Stimulated activated CD8-positive, alpha-beta memory T cell treated with anti-CD3 and anti-CD28 coated beads, Interleukin-2, amount 100 ng/mL, for 1 hour (primary cell): ENCODE measurements at places on chromosomes 16 and 17.

GRCh38 chr16:67431775-67432505 is 1.0 kb downstream of the HSD11B2 start:
- DNase-seq = no peak

- no peak for DNase-seq
Observed at GRCh38 chr17:37671028-37671823, 28.0 kb upstream of the DDX52 start.

DNA sequence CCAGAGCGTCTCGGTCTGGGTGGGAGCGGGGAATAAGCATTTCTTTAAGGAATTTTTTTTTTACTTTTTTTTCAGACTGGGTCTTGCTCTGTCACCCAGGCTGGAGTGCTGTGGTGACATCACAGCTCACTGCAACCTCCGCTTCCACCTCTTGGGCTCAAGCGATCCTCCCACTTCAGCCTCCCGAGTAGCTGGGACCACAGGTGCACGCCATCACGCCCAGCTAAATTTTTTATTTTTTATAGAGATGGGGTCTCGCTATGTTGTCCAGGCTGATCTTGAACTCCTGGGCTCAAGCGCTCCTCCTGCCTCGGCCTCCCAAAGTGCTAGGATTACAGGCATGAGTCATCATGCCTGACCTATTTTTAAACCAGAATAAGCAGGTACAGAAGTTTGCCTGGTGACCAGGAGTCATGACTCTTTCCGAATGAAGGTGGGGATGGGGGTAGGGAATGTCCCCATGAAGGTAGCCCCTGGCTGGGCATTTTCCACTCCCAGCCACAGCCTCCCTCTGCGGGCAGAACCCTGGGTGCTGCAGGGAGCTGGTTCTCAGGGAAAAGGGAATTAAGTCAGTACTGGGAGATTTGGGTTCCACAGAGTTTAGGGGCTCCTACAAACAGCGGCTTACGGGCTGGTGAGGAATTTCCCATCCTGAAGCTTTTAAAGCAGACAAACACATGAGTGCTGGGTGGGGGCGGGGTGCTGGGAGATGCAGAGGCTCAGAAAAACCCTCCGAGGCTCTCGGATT is 48.3 kb downstream of the TBC1D16 start:
- DNase-seq = no peak

DNA sequence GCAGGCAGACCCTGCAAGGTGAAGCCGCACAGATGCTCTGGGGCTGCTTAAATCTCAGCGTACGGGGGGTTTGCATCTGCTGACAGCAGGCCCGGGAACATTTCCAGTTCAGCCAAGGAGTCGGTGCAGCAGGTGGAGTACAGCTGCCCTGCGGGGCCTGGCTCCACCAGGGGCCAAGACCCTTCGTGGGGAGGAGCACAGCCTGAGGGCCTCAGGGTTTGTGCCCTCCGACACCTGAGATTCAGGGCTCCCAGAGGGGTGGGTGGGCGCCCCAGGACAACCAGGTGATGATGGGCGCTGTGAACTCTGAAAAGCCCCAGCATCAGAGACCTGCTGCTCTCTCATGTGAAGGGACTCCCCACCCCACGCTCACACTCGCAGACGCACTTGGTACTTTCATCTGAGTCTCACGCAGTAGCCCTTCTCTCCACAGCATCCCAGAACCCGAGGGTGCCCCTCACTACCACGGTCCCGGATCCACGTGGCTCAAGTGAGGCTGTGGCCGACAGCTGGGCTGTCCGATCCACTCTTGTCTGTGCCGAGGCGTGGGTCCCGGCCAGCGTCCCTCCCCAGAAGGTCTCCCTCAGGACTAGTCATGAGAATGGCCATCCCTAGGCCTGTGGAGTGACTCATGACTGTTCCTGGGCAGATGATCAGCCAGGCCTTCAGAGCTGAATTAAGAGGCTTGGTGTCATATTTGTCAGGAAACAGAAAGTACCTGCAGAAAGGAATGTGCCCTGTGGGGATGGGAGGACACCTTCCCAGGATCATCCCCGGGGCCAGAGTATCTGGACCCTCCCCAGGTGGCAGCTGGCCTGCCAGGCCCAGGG is 29.6 kb downstream of the ACSF3 start:
- no peak for DNase-seq

DNA sequence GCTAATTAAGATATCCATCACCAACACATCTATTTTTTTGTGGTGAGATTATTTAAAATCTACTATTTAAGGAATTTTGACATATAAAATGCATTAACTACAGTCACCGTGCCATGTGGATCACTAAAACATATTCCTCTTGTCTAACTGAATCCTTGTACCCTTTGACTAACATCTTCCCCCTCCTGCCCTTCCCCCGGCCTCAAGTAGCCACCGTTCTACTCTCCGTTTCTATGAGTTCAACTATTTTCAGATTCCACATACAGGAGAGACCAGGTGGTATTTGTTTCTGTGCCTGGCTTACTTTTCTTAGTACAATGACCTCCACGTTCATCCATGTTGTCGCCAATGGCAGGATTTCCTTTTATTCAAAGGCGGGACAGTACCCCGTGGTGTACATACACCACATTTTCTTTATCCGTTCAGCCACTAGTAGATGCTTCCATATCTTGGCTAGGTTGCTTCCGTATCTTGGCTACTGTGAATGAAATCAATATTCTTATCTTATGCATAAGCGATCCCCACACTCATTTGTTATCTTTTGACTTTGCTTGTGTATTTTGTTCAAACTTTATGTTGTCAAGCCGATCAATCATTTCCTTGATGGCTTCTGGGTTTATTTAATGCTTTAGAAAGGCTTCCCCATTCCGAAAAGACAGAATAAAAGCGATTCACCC is 134.7 kb downstream of the KCNJ12 start:
- no peak for DNase-seq

GRCh38 chr17:70053241-70054234 is 21.5 kb upstream of the KCNJ16 start:
- DNase-seq = no peak

DNA sequence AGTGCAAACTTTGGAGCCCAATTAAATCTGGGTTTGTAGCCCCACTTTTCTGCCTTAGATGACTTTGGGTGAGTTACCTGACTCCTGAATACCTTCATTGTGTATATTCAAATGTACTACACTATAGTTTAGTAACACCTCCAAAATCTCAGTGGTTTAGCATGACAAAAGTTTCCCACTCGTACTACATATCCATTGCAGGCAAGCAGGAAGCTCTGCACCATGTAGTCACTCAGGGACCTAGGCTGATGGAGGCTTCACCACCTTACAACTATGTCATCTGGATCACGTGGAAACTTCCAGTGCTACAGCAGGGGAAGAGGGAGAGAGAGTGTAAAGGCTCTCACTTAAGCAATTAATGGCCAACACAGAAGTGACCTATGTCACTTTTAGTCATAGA is 14.2 kb downstream of the ANKFN1 start:
- DNase-seq = no peak

DNA sequence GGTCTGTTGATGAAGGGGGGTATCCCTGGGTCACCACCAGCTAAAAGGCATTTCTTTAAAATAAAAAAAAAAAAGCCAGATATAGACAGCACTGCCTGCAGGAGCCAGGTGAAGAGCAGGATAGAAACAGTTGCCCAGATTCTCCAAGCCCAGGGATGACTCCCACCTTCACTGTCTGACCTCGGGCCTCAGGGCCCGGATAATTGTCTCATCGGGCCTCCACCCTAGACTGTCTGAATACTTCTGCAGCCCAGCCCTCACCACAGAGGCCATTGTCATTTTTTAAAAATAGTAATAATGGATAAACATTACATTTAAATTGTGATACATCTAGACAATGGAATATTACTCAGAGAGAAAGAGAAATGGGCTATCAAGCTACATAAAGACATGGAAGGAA is 92.8 kb upstream of the TNRC6C start:
- DNase-seq = no peak

GRCh38 chr16:55476625-55477533 is 2.1 kb upstream of the MMP2 start:
- no peak for DNase-seq

GRCh38 chr17:43718544-43718943 is 40.0 kb downstream of the SOST start:
- DNase-seq = no peak
